Nephron progenitor cell (in vitro differentiated cells): ENCODE measurements at places on chromosomes 16 and 17.

DNA sequence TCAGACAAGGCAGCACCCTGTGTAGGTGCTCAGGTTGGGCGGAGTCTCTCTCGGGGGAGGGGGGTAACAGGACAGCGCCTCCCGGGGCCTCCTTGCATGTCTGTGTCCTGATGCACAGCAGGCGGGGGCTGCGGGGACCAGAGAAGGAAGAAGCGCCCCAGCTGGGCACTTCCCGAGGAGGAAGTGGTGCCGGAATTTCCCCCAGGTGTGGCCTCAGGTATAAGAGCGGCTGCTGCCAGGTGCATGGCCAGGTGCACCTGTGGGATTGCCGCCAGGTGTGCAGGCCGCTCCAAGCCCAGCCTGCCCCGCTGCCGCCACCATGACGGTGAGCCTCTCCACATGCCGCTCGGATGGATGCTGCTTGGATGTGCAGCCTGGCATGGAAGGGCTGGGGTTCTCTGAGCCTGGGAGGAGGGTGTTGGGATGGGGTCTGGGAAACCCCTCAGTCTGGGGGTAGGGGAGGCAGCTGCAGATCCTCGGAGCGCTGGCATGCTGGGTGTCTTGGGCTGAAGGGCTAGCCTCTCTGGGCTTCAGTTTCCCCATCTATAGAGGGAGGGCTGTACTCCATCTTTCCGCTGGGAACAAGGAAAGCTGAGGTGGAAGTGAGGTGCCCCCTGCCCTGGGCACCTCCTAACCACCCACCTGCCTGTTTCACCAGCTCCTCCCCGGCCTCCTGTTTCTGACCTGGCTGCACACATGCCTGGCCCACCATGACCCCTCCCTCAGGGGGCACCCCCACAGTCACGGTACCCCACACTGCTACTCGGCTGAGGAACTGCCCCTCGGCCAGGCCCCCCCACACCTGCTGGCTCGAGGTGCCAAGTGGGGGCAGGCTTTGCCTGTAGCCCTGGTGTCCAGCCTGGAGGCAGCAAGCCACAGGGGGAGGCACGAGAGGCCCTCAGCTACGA lies at the start of gene IL17C:
Gene IL17C (plus strand): TSS at position 250 of the 908 bp plus-strand sequence. CDS start 70 bp downstream, at position 320.
- DNase-seq: no peak

DNA sequence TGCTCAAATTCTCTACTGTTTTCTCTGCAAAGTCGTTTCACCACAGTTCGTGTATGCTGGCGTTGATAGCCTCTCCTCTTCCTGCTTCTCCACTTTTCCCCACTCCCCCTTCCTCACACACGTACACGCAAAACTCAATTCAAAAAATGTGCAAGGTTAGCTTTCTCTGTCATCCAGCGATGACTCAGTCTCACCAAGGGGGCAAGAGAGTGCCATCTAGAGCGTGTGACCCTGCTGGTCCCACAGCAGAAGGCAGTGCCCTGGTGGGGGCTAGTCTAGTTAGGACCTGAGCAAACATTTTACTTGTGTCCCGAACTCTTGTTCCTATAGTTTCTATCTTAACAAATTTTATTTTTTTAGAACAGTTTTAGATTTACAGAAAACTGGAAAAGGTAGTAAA lies 121.2 kb upstream of the CHMP6 start:
- no peak for DNase-seq

- DNase-seq: no peak
Measured at GRCh38 chr16:67141391-67141790, 9.4 kb downstream of the B3GNT9 start.

DNA sequence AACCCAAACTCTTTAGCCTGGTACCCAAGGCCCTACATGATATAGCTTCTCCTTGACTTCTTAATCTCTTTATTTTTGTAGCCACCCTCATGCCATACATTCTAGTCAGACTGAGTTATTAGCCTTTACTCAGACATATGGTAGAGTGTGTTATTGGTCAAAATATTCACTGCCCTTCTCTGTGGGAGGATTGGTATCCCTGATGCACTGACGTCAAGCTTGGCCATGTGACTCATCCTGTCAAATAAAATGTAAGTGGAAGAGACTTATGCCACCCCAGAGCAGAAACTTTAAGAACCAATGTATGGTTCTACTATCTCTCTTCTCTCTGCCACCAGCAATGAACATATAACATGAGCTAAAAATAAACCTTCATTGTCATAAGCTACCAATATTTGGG lies 12.2 kb upstream of the BEAN1 start:
- no peak for DNase-seq

DNA sequence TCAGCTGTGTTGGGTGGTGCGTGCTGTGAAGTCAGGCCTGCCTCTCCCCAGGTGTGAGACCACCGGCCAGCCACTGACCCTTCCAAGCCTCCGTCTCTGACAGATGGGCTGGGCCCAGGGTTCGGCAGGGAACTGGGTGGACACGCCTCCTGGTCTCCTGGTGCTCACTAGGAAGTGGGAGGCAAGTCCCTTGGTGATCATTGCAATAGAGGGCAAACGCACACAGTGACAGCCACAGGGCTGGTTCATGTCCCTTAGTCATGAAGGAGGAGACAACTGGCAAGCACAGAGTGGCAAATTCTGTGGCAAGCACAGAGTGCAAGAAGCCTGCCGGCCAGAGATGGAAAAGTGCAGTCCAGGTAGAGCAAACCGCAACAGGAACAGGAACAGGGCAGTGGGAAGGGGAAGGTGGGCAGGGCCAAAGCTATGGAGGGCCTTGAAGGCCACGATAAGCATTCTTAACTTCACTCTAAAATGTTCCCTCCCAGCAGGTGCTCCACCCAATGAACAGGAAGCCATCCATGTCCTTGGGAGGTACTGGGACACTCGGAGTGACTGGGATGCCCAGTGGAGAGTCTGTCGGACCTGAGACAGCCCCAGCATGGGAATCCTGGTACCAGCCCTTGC lies 21.9 kb downstream of the USP7 start:
- no peak for DNase-seq

DNA sequence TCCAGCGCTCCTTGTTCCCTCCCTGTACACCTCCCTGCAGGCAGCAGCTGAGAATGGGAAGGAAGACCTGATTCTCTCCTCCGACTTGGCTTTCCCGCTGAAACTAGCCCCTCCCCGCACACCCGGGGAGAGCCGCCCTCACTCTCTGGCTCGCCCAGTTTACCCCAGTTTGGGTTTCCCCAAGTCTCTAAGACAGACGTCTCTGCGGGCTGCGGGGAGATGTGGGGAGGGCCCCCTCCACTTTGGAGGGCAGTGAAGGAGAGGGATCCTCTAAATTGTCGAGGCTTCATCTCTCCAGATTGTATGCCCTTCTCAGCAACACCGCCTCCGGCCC lies 797 bp downstream of the GRB7 start:
- DNase-seq: peak; percentile 30

GRCh38 chr16:3038256-3038655 lies 1.5 kb upstream of the BICDL2 start:
- DNase-seq: no peak

- DNase-seq: no peak
Measured at GRCh38 chr16:21088646-21089538, 61.8 kb downstream of the DNAH3 start.

GRCh38 chr16:11181899-11182279 lies 74.1 kb downstream of the SOCS1 start:
- no peak for DNase-seq

GRCh38 chr17:56076980-56077379 lies 76.3 kb upstream of the ANKFN1 start:
- no peak for DNase-seq

DNA sequence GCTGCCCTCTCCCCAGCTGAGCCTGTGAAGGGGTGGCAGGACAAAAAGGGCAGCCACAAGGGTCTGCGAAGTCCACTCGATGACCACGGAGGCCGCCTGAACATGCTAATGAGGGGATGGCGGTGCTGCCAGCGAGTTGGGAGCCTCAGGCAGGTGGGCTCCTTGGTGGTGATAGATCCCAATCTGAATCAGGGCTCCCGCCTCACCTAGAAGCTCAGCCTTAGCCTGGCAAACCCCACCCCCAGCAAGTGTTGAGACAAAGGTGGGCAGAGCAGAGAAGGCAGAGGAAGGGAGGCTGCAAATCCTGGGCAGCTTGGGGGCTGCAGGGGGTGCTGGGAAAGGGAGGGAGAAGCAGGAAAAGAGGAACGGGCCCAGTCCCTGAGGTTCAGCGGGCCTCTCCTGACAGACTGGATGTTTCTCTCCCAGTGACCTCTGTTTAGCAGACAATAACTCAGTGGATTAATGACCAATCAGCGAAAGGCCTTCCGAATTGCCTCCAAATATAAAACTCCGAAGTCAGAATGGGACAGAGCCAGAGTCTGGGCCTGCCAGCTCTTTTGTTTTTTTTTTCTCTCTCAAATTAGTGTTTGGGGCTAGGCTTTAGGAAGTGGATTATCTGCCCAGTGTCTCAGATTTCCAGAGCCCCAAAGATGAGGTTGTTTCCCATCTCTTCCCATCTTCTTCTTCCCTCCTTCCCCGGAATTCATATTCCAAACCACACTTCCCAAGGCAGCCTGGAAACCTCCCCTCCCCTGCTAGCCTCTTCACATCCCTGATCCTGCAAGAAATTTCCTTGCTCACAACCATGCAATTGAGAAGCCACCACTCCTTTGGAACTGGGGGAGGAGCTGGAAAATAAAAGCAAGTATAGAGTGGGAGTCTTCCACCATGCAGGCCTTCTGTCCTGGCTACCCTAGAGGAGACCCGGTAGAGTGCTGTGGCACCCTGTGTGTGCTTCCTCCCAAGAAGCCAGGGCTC lies 15.2 kb upstream of the HOXB2 start:
- peak; percentile 38 for DNase-seq

- DNase-seq: peak; percentile 86
Measured at GRCh38 chr16:10579965-10580882, at the start of gene EMP2. EMP2 (minus strand) TSS chr16:10580598; CDS start chr16:10547617, 32,981 bp downstream.

DNA sequence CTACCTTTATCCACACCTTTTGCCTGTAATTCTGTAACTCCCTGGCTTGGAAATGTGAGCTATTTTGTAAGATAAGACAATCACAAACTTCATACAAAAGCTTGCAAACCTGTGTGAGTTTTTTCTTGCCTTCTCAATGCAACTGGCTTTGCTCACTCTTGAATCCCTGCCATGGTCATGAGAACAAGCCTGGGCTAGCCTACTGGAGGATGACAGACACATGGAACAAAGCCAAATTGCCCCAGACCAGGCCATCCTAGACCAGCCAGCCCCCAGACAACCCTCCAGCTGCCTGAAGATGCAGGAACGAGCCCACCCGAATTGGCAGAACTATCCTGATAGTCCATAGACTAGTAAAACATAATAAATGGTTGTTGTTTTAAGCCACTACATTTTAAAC lies 466.6 kb upstream of the ERCC4 start:
- DNase-seq: no peak

DNA sequence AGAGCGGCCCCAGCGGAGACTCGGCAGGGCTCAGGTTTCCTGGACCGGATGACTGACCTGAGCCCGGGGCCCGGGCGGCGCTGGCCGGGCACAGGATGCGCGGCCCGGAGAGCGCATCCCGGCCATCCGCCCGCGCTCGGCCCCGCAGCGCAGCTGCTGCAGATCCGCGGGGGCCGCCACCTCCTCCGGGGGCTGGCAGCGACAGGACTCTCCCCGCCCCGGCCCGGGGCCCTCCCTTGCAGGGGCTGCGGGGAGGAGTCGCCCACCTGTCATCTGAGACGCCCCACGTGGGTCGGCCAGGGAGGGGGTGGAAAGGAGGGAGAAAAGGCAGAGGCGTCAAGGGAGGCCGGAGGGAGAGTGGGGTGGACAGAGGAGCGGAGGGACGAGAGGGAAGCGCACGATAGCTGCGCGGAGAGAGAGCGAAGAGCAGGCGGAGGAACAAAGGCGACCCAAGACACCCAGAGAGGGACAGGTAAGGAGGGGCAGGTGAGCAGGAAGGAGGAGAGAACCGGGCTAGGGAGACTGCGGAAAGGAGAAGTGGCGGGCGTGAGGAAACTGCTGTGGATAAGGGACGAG lies 471 bp upstream of the PRKAR1A start:
- DNase-seq: peak; percentile 86

DNA sequence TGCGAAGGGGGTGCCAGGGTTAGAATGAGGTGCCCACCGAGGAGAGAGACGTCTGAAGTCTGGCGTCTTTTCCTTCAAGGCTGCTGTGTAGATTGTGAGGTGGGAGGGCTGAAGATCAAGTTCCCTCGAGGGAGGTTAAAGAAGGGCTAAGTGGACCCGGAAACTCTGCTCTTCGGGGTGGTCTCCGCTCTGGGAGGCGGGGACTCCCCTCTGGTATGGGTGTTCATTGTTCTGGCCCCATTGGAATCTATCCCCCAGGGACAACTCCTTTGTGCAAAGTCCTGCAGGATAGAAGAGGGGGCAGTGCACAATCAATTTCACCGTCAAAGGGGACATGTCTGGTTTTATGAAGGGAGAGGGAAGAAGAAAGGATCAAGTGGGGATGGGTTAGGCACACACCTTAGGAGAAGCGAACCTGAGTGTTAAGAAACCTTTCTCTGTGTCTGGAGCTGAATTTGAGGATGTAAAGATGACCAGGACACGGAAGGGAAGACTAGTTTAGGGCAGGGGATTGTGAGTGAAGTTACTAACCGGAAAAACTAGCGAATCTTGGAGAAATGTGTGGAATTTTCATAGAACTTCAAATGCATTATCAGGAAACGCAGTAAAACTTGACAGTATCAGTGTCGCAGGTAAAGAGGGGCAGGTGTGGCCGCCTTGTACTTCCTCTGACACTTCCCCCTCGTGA lies 809 bp upstream of the RAB34 start:
- peak; percentile 57 for DNase-seq

GRCh38 chr17:8739097-8739496 lies 5.5 kb downstream of the CCDC42 start:
- DNase-seq: peak; percentile 80

- DNase-seq: no peak
Measured at GRCh38 chr17:16190703-16191360, 24.5 kb downstream of the NCOR1 start.

GRCh38 chr16:77499373-77500285 lies 64.8 kb upstream of the ADAMTS18 start:
- peak; percentile 27 for DNase-seq

DNA sequence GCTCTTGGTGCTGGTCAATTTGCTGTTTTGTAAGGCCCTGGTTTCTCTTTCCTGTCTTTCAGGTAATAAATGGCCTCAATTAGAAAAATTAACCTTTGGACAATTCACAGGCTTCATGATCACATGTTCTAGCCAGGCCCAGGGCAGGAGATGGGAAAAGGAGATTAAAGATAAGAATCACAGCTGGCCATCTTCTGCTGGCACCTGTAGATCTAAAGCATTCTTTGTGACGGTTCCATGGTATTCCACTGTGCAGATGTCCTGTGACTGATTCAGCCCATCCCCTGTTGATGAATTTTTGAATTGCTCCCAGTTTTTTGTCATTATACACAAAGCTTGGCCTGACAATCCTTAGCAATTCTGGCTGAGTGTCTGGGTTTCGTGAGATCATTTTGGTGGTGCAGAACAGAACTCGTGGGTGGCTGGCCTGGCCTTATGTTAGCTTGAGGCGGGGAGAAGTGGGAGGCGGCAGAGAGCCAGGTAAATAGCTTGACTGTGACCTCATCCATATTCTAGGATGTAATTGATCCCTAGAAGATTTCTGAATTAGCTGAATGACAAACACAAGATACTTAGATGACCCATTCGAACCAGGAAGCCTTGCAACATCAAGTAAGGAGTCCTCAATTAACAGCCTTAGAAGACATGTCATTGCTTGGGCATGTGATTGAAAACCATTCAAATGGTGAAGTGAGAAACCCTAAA lies 14.1 kb downstream of the TMC5 start:
- no peak for DNase-seq

GRCh38 chr16:67845291-67846062 lies 1.3 kb upstream of the NUTF2 start:
- DNase-seq: no peak

GRCh38 chr17:59121901-59122480 lies 15.3 kb upstream of the TRIM37 start:
- no peak for DNase-seq

GRCh38 chr17:74455821-74456220 lies 10.6 kb upstream of the CD300A start:
- no peak for DNase-seq
